ENCODE measurements at places on chromosomes 4 and X.
A peak's percentile ranks its signal among the peaks of the same experiment; 100 is the strongest.

GRCh38 chr4:56653461-56654237, 27.4 kb downstream of the HOPX start:
- no peak for DNase-seq

DNA sequence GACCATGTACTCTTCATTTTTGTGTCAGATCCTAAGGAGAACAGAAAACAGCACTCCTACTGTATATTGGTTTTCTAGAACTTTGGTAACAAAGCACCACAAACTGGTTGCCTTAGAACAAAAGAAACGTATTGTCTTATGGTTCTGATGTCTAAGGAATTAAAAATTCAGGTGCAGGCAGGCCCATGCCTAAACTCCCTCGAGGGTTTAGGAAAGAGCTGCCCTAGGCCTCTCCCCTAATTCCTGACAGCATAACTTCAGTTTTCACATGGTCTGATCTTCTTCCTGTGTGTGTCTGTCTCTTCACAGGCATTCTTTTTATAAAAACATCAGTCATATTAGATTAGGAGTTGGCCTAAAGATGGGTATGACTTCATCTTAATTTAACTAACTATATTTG, 1093.6 kb downstream of the TECRL start:
- DNase-seq: no peak

DNA sequence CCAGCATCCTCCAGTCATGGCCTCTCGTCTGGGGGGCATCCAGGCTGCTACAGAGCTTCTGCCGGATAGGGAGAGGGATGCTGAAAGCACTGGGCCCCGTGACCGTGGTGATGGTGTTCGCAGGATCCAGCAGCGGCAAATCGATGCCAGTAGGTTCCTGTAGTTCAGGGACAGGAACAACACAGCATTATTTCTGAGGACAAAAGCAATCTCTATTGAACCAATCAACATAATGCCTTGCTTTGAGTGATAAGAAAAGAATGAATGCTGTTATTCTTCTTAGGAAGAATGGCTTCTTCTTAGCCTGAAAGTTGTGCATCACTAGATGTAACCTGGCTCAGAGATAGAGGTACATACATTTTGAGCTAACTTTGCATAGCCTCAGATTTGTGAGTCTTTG, 378.6 kb downstream of the UNC5C start:
- peak; percentile 39 for DNase-seq

GRCh38 chr4:141807103-141807891, 170.9 kb downstream of the IL15 start:
- no peak for DNase-seq

DNA sequence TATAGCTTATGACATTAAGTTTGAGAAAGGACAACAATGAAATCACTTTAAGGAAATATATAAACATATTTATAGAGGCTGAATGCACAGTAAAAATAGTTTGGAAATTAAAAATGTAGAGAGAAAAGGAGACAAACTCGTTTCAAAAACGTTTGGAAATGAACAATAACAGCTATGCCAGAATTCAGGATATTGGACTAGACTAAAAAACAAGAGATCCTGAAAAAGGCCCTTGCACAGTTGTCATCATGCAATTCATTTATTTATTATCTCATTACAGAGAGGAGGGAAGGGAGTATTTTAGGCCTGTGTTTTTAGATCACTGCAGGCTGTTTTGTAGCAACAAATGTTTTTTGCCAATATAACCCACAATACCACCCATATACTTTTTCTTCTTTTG, 527.2 kb downstream of the ADGRL3 start:
- DNase-seq: no peak

GRCh38 chr4:184503869-184504300, 29.5 kb upstream of the IRF2 start:
- DNase-seq: no peak

DNA sequence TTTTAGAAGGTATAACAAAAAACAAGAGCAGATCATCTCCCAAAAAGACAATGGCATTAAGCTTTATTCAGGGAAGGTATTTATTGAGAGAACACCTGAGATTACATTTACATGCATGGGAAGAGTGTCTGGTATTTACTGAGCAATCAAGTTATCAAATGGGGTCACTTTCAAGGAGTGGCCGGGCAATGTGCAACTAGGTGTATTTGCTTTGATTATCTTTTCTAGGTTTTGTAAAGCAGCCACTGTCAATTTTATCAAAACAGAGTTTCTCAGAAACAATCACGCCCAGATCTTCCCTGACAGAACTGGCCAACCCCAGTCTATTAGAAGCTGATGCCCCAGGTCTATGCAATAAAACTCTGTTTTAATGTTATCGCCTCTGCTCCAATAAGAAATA, 169.5 kb downstream of the GLRA2 start:
- no peak for DNase-seq

DNA sequence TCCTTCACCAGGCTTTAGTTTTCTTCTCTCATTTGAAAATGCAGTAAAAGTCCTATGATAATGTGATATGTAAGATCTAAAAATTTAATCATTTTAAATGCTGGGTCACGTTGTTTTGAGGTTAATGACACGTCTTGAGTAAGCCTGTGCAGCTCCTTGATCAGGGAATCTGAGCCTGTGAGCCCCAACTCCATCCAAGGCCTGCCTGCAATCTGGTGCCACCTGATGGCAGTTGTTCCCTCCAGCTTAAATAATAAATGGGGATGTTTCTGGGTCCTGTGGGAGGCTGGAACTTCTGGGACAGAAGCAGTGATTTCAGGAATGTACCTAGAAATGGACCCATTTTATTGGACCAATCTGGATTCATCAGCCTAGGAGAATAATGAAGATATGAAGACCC, 455.4 kb upstream of the ADGRL3 start:
- DNase-seq: no peak

GRCh38 chr4:41358647-41359421, 102.1 kb downstream of the UCHL1 start:
- DNase-seq: no peak

DNA sequence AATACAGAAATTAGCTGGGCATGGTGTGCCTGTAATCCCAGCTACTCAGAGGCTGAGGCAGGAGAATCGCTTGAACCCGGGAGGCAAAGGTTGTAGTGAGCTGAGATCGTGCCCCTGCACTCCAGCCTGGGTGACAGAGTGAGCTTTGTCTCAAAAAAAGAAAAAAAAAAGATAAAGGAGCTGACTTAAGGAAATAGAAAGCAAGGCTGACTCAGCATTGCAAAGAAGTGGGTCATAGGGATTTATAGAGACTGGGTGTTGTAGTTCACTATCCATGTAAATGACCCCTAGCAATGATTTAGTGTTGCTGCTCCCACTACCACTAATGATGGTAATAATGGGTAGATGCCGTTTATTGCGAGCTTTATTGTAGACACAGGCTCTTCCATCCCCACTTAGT, 47.6 kb downstream of the ADD1 start:
- DNase-seq: no peak

DNA sequence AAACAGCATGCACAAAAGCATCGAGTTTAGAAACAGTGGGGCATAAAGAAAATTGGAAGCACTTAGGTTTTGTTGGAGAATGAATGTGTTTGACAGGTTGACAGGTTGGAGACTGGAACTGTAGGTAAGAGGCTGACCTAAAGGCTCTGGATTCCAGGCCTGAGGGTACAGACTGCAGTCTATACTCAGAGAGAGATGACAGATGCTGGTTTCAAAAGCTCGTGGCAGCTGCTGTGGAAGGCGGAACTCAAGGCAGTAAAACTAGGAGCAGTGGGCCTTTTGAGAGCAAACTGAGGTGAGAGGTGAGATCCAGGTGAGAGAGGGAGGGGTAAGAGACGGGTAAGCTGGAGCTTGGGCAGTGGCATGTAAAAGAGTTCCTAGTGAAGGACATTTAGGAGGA, 415.2 kb downstream of the TRIML1 start:
- no peak for DNase-seq

- no peak for DNase-seq
Observed at GRCh38 chrX:79371101-79371500, 4.0 kb upstream of the ITM2A start.

DNA sequence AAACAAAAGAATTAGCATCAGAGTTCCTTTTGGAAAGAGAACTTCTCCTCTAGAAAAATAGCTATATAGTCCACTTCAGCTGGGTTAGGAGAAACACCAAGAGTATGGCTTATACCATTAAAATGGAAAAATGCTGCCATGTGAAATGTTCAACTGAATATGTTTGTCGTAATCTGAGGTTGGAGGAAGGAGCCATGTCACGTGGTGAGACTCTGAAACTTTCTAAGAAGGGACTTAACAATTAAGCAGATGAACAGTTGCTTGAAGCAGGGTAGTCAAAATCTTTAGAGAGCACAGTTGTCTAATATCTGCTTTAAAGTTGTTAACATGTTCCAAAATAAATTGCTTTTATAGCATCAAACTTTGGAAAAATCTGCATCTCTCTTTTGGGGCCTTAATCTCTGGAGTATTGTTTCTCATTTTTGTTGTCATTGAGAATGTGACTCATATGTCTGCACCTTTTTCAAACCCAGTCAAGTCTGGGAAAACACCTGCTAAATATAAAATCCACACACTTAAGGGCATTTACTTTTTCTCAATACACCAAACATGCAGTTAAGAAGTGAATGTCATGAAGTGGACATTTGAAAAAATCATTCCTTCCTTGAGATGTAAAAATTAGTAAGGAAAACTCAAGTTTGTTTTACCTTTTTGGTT, 168.8 kb upstream of the PDE5A start:
- DNase-seq: no peak

GRCh38 chr4:139607502-139608060, 51.6 kb upstream of the SETD7 start:
- DNase-seq: no peak

- no peak for DNase-seq
Observed at GRCh38 chr4:190019023-190019858, 7.8 kb downstream of the FRG2 start.

- DNase-seq: no peak
Observed at GRCh38 chr4:23911675-23912455, 22.0 kb upstream of the PPARGC1A start.

- no peak for DNase-seq
Observed at GRCh38 chr4:5568931-5569330, 139.4 kb downstream of the EVC2 start.

DNA sequence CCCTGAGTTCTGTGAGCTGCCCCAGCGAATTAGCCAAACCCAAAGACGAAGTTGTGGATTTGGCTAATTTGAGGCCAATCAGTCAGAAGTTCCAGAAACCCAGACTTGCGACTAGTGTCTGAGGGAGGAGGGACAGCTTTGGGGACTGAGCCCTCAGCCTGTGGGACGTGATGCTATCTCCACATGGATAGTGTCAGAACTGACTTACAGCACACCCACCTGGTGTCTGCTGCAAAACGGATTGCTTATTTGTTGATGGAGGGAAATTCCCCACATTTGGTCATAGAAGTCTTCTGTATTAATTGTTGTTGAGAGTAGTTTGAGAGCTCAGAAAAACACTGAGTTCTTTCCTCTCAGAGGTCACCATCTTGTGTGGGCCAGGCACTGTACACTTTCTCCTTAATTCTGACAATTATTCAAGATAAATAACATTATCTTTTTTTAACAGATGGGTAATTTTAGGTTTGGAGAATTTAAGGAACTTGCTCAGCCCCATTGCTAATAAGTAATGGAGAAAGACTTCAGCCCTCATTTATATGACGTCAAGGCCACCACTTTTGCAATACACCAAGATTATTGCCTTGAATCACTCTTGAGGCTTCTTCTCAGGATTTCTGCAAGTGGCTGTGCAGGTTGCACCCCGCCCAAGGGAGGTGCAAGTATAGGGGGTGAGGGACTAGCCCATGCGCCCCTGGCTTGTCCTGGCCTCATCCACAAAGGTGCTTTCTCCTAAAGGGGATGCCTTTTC, 16.7 kb downstream of the CLRN2 start:
- DNase-seq: no peak

- DNase-seq: no peak
Observed at GRCh38 chr4:81052119-81053068, 21.9 kb downstream of the BMP3 start.

DNA sequence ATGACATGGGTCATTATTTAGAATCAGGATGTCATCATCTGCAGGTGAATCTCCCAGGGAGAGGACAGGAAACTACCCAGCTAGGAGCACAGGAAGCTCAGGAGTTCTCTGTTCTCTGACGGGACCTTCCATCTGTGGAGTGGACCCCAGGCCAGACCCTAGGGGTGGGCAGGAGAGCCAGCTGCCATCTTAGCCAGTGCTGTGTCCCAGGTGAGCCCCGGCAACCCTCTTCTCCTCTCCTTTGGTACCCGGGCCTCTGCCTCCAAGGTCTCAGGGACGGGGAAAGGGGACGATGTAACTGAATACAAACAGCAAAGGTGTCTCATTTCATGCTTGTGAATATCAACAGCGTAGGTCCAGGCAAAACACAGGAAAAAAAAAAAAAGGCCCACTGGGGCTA, 48.5 kb downstream of the C4orf50 start:
- no peak for DNase-seq

- DNase-seq: no peak
Observed at GRCh38 chr4:185950891-185951290, 118.1 kb upstream of the TLR3 start.

- DNase-seq: no peak
Observed at GRCh38 chrX:38879631-38880220, 78.5 kb downstream of the MID1IP1 start.

DNA sequence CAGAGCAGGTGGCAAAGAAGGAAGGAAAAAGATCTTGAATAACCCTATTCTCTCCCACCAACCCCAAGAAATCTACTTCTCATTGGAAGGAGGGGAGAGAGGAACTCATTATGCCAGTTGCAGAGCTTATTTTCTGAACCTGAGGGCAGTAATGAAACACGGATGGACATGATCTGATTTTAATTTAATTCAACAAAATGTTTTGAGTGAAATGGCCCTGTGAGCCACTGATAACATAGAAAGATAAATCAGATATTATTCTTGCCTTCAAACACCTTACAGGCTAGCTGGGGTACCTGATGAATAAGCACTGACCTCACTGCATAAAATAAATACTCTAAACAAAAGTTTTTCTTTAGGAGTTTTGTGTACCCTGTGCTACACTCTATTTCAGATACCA, 30.3 kb downstream of the DAPP1 start:
- DNase-seq: no peak

DNA sequence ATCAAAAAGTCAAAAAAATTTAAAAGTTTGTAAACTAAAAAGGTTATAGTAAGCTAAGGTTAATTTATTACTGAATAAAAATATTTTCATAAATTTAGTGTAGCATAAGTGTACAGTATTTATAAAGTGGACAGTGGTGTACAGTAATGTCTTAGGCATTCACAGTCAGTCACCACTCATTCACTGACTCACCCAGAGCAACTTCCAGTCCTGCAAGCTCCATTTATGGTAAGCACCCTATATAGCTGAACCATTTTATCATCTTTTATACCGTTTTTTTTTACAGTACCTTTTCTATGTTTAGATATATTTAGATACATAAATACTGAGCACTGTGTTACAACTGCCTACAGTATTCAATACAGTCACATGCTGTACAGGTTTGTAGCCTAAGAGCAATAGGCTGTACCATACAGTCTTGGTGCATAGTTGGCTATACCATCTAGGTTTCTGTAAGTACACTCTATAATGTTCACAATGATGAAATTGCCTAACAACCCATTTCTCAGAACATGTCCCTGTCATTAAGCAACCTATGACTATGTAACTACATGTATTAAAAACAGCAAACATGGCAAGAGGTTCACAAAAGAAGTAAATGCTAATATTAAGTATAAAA, 18.6 kb downstream of the ACSL4 start:
- DNase-seq: no peak

Measured in C1 segment of cervical spinal cord (tissue), 14 donors.